ENCODE measurements at places on chromosomes 5 and 9. TPM values are rescaled to one million over a fixed set of nuclear protein-coding genes. Genes with fewer than 3 reads are reported as not detected.

Gene NIPAL4
- total RNA-seq, result not detected

Gene FOXD4L3
- not detected for total RNA-seq

Gene PCDHB16
- 0.54 TPM for total RNA-seq

Gene TCF7
- total RNA-seq, result under 0.01 TPM

Gene SPATA31C1
- not detected for total RNA-seq

Gene MAP3K1
- 11.2 TPM for total RNA-seq

Gene SLC6A7
- total RNA-seq, result not detected

Gene CARTPT
- total RNA-seq, result not detected

Gene LCN9
- total RNA-seq, result not detected

Gene FOXD4
- not detected for total RNA-seq

Gene FBN2
- total RNA-seq, result 61.7 TPM

Gene IFNK
- total RNA-seq, result not detected

Gene LCN15
- total RNA-seq, result not detected

Gene ROR2
- 33.4 TPM for total RNA-seq

Gene RGS7BP
- 0.36 TPM for total RNA-seq

Gene HAVCR2
- total RNA-seq, result not detected

Gene MCC
- total RNA-seq, result 59.5 TPM

Gene MARCHF3
- total RNA-seq, result 9.0 TPM

Gene TMEM215
- not detected for total RNA-seq

Gene ZNF367
- total RNA-seq, result 1.3 TPM

Gene GMCL2
- total RNA-seq, result not detected
